ENCODE measurements at places on chromosomes 2 and 18.

DNA sequence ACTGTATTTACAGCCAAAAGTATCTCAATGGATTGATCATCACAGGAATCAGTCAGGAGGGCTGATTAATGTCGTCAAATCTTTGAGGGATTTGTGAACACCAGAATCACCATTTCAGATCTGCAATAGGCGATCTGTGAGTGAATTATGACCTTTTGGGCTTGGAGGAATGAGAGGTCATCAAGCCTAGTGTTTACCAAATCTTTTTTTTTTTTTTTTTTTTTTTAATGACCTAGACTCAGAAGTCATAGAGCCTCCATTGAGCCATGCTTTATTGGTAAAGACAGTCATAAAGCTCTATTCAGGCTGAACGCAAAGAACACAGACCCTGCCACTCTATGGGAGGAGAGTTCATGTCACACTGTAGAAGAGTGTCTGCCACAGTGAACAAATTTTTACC lies 97.7 kb downstream of the SOCS6 start:
- DNase-seq: no peak

GRCh38 chr2:180938451-180938850 lies 42.0 kb upstream of the UBE2E3 start:
- no peak for DNase-seq

GRCh38 chr2:3430172-3430571 lies 50.7 kb downstream of the TRAPPC12 start:
- no peak for DNase-seq

DNA sequence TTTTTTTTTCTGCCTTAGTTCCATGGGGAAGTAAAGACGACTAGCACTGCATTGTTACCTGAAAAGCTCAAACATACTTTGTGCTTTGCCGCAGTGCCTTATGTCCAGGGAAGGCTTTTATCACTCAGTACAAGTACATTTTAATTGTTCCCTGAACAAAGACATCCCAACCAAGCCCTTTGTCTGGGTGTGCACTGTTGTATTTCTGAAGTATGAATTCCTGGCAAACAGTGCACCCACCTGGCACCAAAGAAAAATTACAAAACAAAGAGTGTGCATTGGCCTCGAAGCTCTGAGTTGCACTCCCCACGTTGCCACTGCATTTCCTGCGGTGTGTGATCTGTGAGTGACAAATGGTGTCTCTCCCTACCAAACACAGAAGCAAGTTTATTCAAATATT lies 858.5 kb upstream of the PIK3C3 start:
- DNase-seq: no peak

DNA sequence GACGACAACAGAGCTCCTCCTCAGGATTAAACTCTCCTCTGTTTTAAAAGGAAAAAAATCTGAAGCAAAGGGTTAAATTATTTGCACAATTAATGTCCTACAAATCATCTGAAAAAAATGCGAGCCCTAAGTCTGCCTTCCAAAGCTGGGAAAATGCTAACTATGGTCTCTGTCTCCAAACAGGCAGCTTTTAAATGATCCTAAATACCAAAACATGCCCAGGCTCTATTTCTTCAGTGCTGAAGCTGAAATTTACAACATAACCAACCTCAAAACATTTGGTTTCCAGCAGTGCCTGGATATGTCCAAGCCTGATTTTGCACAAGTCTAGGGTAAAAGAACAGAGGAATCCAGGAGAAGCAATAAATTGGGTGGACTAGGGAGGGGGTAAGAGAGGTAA lies 57.2 kb downstream of the LBH start:
- no peak for DNase-seq

GRCh38 chr18:25097569-25098056 lies 254.4 kb downstream of the ZNF521 start:
- DNase-seq: no peak

DNA sequence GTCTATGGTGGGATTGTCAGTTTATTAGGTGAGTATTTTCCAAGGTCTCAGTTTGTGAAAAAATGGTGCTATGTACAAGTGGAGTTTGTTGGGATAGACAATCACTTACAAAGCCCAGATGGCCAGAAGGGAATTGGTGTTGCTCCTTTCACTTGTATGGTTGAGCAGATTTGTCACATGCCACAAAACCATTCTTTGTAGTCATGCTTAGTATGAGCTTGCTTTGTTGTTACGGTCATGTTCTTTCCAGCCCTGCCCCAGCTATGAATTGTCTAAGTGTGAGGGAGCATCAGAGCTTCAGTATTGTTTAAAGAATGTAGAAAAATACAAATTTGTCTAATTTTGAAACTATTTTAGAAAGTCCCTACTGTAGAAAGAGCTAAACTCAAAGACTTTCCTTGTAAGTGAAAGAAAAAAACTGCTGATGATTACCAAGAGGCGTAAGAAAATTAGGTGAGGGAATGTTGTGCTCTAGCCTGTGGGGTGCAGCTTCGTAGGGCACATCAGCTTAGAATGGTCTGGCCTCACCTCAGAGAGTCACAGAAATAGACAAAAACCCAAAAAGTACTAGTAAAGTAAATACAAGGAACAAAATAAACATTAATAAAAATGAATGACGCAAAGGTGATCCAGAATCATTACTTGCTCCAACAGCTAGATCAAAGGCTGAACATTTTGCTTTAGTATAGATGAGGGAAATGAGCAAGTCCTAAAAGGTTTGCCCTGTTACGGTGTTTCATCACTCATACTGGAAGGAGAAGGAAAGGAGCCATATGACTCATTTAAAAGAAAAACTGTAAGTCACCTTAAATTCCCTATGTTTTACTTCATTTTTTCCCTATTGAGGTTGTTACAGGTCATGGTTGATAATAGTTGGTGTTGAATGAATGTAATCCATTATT lies 9.2 kb downstream of the TGIF1 start:
- no peak for DNase-seq

GRCh38 chr2:217746808-217747207 lies 256.0 kb downstream of the TNS1 start:
- DNase-seq: no peak

GRCh38 chr2:66729416-66730330 lies 294.7 kb downstream of the MEIS1 start:
- no peak for DNase-seq

DNA sequence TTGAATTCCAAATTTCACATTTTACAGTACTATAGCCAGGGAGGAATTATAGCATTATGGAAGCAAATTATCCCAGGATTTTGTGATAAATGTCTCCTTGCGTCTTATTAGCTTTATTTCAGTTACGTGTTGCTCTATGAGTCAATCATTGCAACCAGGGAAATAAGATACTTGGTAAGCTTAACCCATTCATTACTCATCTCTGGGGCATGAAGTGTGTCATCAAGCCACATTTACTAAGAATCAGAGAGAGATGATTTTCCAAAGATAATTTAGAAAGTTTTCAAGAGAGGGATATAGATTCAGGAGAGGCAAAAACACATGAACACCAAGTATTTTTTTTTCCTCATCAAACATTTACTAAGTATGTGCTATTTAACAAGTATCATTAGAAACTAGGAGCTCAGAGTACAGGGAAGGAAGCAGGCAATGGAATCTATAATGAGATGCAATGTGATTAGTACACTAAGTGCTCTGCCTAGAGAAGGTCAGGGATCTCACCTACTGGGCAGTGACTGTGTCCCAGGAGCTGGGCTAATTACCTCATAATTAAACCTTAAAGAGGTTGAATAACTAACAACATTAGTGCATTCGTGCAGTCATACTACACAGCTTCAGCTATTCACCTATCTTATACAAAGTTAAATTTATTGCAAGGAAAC lies 217.8 kb upstream of the NXPH2 start:
- no peak for DNase-seq

DNA sequence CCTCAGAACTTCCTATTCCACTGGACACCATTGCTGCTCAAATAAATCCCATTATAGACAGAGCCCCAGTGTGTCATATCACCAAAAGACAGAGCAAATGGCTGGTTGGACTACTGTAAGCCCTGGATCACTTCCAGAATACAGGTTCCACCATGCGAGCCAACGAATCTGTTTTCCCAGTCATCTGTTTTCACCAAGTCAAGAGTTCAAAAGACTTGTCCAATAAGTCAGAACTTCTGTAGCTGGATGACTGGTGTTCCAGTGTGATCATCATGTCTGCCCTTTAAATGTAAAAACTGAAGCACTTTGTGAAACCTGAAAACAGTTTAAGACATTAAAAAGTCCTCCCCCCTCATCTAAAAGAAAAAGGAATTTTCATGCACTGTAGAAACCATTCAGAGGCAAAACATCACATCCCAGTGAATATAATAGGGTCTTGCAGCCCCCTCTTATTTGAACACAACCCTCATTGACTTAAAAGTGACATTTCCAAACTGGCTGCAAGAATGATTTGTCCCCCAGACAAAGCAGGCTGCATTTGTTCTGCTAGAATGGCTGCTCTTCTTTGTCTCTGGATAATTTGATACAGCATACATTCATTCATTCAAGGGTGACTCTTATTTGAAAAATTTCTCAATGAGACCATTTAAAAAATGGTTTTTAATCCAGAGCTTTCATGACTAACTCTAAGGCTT lies 64.6 kb upstream of the TANC1 start:
- no peak for DNase-seq
